Caco-2 (cell line): ENCODE measurements at places on chromosomes 4 and X. TPM values are rescaled to one million over a fixed set of nuclear protein-coding genes. Genes with fewer than 3 reads are reported as not detected.

DNA sequence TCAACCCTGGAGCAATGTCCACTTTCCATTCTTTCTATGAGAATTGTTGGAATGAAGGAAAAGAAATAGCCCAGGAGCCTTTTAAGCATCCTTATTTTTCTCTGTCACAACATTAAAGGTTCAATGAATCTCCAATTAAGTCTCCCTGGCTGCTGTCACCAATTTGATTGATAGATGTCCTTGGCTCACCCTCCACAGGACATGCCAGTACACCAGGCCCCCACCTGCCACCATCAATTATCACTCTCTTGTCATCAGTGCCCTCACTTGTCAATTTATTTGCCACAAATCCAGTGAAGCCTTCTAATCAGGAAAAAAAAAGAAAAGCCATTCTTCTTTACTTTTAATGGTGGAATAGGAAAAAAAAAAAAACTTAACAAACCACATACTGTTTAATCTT is 453.6 kb downstream of the CENPC start:
- DNase-seq, result no peak

DNA sequence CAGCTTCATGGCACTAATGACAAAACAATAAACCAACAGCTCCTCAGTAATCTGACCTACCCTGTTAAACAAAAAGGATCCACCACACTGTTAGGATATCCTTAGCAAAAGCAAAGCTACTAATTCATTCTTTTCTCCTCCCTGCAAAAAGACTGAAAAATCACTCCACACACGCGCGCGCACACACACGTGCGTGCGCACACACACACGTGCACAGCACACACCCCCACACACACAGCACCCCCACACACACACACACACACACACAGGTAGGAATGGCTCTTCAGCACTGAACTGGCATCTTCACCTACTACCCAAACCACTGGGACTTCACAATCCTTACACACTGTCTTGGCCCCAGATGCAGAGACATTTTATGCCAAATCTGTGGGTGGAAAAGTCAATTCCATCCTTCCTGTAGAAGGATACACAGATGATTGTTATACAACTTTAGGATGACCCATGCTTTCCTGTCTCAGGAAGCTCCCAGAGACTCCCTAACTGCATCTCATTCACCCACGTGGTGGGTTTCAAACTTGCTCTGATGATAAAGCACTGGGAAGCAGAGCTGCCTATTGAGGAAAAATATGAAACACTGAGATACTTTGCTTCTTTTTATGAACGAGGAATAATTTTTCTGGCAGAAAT is 102.5 kb downstream of the TSPAN5 start:
- no peak for DNase-seq

DNA sequence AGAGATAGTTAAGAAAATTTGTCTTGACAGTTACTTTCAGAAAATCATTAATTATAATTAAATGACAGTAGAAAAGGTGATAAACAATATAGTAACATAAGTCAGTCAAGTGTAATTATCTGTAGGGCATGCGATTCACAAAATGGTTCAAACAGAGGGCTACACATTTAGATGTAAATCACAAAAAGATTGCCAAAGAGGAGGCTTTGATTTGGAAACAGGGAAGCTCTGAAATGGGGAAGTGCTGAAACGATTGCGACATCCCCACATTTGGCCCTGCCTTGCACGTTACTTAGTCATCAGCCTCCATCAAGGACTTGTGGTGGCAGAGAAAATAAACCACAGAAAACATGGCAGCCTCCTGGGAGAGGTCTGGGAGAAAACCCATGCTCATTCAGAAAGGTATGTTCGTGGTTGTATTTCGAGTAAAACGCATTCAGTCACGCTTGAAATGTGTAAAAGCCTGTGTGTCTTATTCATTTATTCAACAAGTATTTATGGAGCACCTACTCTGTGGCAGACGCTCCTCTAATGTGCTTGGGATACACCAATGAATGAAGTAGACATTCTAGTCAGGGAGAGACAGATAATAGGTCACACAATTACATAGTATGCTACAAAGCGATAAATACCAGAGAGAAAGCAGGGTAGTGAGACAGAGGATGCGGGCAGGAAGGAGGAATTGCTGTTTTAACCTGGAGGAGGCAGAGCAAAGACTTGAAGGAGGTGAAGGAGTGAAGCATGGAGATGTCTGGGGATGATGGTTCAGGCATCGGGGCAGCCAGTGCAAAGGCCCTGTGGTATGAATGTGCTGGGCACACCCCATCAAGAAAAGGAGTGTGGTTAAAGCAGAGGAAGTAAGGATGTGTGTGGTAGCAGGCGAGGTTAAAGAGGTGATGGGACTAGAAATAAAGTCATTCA is 7.8 kb downstream of the RBM47 start:
- peak; percentile 53 for DNase-seq

DNA sequence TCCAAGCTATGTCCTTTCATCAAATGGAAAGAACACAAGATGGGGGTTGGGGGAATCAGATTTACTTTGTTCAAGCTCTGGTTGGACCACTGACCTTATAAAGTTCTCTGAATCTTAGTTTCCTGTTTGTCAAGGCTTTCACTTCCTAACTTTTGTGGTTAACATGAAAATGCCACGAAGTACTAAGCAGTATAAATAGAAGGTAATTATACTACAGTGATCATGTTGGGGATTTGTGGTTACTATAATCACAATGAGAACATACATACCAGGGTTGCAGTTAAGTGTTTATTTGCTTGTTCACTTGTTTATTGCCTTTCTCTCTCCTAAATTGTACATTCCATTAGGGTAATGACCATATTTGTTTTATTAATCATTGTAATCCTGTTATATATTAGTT is 53.2 kb downstream of the SPRY1 start:
- no peak for DNase-seq

GRCh38 chrX:67563469-67564448 is 19.9 kb downstream of the AR start:
- DNase-seq, result no peak

- no peak for DNase-seq
Observed at GRCh38 chr4:108502356-108502755, 118.0 kb upstream of the RPL34 start.

DNA sequence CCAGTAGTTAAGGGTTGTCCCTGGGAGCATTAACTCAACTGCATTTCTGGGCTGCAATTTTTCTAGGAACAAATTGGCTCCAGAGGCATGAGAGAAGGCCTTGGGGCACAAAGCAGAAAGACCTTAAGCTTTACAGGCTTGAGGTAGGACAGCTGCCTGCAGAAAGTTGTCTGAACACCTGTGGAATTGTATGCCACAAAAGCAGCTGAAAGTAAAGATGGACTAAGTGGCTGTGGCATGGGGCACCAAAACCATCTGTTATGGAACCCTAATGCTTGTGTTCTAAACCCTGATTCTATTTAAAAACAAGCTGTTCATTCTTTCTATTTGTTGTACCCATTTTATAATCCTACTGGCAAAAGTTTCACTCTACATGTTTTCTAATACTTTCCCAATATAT is 515.2 kb downstream of the GLUD2 start:
- no peak for DNase-seq

DNA sequence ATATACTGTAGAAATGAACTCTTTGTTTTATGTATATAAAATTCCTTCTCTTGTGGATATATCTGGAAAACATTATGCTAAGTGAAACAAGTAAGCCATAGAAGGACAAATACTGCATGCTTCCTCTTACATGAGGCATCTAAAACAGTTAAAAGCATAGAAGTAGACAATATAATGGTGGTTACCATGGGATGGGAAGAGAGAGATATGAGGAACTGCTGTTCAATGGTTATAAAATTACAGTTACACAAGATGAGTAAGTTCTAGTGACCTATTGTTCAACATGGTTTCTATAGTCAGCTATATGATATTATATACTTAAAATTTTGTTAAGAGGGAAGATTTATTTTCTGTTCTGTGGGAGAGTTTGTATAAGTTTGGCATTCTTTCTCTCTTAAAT is 43.4 kb downstream of the HTRA3 start:
- no peak for DNase-seq

- DNase-seq, result no peak
Observed at GRCh38 chr4:122930862-122931261, 8.5 kb upstream of the NUDT6 start.

DNA sequence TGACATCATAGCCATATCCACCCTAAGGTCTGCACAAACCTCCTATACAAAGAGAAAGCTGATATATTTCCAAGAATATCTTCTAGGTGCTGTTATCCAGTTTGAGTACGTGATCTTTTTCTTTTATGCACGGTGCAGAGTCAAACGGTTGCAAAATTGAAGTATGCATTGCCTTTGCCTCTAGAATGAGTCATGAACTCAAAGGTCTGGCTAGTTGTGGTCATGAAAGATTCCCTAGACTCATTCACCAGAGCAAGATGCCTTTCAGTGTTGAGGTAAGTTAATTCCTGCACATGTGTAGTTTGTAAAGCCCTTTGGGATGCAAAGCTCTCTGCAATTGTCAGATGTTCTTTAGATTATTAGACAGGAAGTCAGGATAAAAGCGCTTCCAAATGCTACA is 704.4 kb downstream of the PCDH19 start:
- DNase-seq, result no peak

Gene SRPX2
- 3.6 and 5.3 TPM in 2 replicates for total RNA-seq

Gene AADAT
- total RNA-seq, result 8.4 and 10.5 TPM in 2 replicates

Gene TACR3
- total RNA-seq, result not detected in 2 replicates

Gene WDR45
- 26.7 and 28.6 TPM in 2 replicates for total RNA-seq
